Mesendoderm (in vitro differentiated cells): ENCODE measurements at places on chromosomes 1 and 21.

GRCh38 chr1:69377507-69377906 is 190.2 kb upstream of the LRRC7 start:
- no peaks in the 10 kb centered on the region for H3K27me3 ChIP-seq
- H3K36me3 ChIP-seq = no peaks in the 10 kb centered on the region
- H3K4me1 ChIP-seq = no peaks in the 10 kb centered on the region
- DNase-seq = no peak

- H3K36me3 ChIP-seq = no peaks in the 10 kb centered on the region
- H3K4me3 ChIP-seq = no peak overlapping the region
- no peaks in the 10 kb centered on the region for H3K4me1 ChIP-seq
- no peaks in the 10 kb centered on the region for H3K27me3 ChIP-seq
Measured at GRCh38 chr1:172298911-172299310, 121.6 kb upstream of the C1orf105 start.

GRCh38 chr21:44749759-44750674 is 38.6 kb upstream of the TSPEAR start:
- H3K27ac ChIP-seq = no peak overlapping the region
- no peak for DNase-seq
- H3K27me3 ChIP-seq = no peaks in the 10 kb centered on the region
- H3K36me3 ChIP-seq = no peaks in the 10 kb centered on the region

DNA sequence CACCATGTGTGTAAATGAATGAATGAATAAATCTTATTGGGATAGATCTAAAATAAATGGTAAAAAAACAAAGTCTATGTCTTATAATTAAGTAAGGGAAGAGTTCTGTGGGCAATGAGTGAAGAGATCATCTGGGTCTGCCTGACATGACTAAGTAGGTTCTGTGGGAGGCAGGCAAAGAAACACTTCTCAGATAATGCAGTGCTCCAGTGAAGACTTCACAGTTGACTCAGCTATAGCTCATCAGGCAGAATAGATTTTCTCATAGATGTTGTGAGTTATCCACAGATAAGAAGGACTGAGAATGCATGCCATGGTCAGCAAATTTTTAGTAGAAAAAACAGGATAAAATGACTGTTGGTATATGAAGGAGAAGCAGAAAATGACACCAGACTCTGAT is 12.4 kb downstream of the KRTAP22-2 start:
- no peaks in the 10 kb centered on the region for H3K27me3 ChIP-seq
- H3K27ac ChIP-seq = no peak overlapping the region
- no peak for DNase-seq
- H3K4me3 ChIP-seq = no peak overlapping the region

- peaks cover 5% of the 10 kb centered on the region for H3K36me3 ChIP-seq
- H3K27ac ChIP-seq = no peak overlapping the region
- DNase-seq = no peak
- H3K4me1 ChIP-seq = peaks cover 2% of the 10 kb centered on the region
- H3K4me3 ChIP-seq = no peak overlapping the region
Measured at GRCh38 chr1:46677339-46677738, 5.7 kb downstream of the TEX38 start.

DNA sequence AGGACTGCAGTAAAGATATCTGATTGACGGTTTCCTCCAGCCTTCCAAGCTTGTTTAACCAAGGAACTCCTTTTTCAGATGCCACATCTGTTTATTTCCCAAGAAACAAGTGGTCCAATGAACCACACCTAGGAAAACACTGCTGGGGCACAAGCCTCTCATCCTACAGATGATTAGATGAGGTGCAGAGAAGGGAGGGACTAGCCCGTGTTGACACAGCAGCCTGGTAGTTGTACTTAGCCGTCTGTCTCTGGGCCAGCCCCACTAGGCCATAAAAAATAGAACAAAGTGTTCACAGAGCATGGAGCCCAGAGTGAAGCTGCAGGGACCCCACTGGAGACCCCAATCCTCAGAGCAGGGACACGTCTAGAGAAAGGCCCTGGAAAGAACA is 32.1 kb downstream of the LRP8 start:
- no peak overlapping the region for H3K4me3 ChIP-seq
- peaks cover 2% of the 10 kb centered on the region for H3K36me3 ChIP-seq
- no peak for DNase-seq
- H3K4me1 ChIP-seq = peaks cover 2% of the 10 kb centered on the region
- H3K27me3 ChIP-seq = no peaks in the 10 kb centered on the region

DNA sequence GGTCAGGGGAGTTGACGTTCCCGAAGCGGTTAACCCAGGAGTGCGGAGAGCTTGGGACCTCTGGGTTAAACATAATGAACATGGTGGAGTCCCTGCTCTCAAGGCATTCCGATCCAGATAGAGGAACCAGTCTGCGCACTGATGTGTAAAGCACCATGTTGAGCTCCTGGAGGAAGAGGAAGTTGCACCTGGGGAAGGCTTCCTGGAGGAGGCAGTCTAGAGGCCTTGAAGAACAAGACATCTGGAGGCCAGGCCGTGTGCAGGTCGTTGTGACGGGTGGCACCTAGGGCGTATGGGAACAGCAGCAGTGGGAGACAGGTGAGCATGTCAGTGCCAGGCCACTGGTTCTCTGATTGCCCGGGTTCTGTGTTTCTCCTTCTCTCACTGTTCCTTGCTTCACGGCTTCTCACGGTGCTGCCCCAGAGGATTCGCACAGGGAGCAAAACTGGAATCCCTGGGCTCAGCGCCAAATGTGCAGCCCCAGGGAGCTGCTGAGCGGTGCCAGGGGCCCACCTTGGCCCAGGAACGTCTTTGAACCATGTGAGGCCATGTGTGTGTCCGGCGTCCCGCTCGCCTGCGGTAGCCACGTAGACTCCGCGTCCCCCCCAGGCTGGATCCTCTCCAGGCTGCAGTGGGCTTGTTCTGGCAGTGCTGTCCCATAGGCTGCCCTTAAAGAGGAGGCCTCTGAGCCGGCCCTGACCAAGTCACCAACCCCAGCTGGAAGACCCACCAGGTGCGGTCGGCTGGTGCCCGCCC is 122.9 kb upstream of the GALNT2 start:
- peak; percentile 1 for DNase-seq
- no peaks in the 10 kb centered on the region for H3K4me1 ChIP-seq
- H3K36me3 ChIP-seq = no peaks in the 10 kb centered on the region
- H3K4me3 ChIP-seq = no peak overlapping the region
- no peaks in the 10 kb centered on the region for H3K27me3 ChIP-seq

DNA sequence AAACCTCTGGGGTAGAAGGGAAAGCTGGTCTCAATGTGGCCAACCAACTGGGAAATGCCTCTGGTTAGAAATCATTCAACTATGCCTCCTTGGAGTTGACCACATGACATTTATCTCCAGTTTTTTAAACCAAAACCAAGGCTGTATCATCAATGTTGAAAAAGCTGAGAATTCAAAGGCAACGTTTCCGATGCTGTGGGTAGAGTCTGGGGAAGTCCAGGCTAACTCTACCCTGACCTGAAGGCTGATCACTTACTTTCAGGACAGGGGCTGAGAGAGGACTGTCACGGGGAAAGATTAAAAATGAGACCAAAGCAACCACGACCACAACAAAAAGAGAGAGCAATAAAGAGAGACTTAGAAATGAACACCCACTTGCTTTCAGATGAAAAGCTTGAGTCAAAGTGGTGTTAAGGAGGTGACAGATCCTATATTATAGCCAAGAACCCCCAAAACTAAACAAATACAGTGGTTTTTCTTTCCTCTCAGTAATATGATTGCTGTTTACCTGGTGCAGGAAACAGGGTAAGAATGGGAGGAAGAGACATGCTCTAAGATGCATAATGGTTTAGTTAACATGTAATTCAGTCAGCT is 90.8 kb upstream of the TNFSF4 start:
- H3K4me3 ChIP-seq = no peak overlapping the region
- H3K27ac ChIP-seq = no peak overlapping the region
- DNase-seq = no peak
- no peaks in the 10 kb centered on the region for H3K27me3 ChIP-seq
- H3K4me1 ChIP-seq = no peaks in the 10 kb centered on the region

GRCh38 chr21:36076878-36077655 is 7.2 kb downstream of the CBR1 start:
- H3K36me3 ChIP-seq = no peaks in the 10 kb centered on the region
- H3K4me1 ChIP-seq = no peaks in the 10 kb centered on the region
- H3K4me3 ChIP-seq = no peak overlapping the region
- H3K27ac ChIP-seq = no peak overlapping the region
- no peaks in the 10 kb centered on the region for H3K27me3 ChIP-seq

DNA sequence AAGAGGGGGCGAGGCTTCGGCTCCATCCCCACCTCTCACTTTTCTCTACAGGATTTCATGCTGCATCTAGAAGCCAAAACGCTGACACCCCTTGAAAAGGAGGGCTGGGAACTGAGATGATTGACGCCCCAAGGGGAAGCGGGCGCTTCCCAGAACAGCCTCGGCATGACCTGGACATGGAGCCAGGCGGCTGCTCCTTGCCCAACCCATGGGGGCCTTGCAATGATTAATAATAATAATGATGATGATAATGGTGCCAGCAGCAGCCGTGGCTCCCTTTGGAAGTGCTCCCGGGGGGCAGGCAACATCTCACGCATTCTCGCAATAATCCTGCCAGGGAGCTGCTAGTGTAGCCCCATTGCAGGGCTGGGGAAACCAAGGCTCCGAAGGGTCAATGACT is 78.2 kb downstream of the RAP1GAP start:
- H3K4me1 ChIP-seq = peaks cover 3% of the 10 kb centered on the region
- H3K36me3 ChIP-seq = no peaks in the 10 kb centered on the region
- no peak overlapping the region for H3K4me3 ChIP-seq
- DNase-seq = no peak
- H3K27ac ChIP-seq = no peak overlapping the region
- H3K27me3 ChIP-seq = no peaks in the 10 kb centered on the region

DNA sequence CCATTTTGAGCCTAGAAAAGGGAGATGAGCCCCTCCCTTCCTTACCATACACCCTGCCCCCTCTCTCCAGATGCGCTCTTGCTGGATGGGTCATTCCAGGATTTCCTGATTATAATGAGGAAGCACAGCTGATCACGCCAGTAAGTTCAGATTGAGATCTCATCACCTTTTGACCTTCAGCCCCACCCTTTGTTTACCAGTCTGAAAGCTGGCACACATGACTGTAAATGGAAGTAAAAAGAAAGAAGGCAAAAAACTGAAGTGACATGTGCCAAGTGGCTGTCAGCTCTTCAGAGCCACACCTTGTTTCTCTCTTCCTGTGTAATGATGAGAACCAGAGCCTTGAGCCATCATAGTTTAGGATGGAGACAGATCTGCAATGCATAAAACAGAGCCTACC is 27.9 kb downstream of the S1PR1 start:
- no peaks in the 10 kb centered on the region for H3K36me3 ChIP-seq
- H3K27ac ChIP-seq = no peak overlapping the region
- H3K4me1 ChIP-seq = no peaks in the 10 kb centered on the region
- no peaks in the 10 kb centered on the region for H3K27me3 ChIP-seq
- no peak for DNase-seq
- no peak overlapping the region for H3K4me3 ChIP-seq

- H3K4me1 ChIP-seq = peaks cover 7% of the 10 kb centered on the region
- no peaks in the 10 kb centered on the region for H3K36me3 ChIP-seq
- no peak overlapping the region for H3K27ac ChIP-seq
- DNase-seq = peak; percentile 89
Measured at GRCh38 chr1:25501235-25502058, 42.0 kb upstream of the LDLRAP1 start.

DNA sequence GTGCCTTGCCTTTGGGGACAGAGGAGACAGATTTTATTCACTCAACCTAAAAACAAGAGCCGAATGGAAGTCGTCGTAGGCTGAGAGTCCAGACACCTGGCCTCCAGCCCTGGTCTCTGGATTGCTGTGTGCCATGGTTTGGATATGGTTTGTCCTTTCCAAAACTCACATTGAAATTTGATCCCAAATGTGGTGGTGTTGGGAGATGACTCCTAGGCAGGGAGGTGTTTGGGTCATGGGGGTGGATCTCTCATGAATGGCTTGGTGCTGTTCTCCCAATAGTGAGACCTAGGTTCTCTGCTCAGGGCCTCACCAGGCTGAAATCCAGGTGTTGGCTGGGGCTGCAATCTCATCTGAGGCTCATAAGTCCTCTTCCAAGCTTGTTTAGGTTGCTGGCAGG is 75.5 kb downstream of the FOXD2 start:
- no peak overlapping the region for H3K4me3 ChIP-seq
- H3K27ac ChIP-seq = no peak overlapping the region
- no peaks in the 10 kb centered on the region for H3K36me3 ChIP-seq
- no peaks in the 10 kb centered on the region for H3K4me1 ChIP-seq
